ENCODE measurements at places on chromosomes 16 and 17.

GRCh38 chr17:48905987-48906515, 2.2 kb upstream of the UBE2Z start:
- no peak for DNase-seq

GRCh38 chr16:85633888-85634287, 20.8 kb downstream of the GSE1 start:
- no peak for DNase-seq

GRCh38 chr17:44187131-44187899, 543 bp downstream of the TMUB2 start:
- DNase-seq: no peak

GRCh38 chr16:383326-384051, 1.7 kb upstream of the PGAP6 start:
- no peak for DNase-seq

DNA sequence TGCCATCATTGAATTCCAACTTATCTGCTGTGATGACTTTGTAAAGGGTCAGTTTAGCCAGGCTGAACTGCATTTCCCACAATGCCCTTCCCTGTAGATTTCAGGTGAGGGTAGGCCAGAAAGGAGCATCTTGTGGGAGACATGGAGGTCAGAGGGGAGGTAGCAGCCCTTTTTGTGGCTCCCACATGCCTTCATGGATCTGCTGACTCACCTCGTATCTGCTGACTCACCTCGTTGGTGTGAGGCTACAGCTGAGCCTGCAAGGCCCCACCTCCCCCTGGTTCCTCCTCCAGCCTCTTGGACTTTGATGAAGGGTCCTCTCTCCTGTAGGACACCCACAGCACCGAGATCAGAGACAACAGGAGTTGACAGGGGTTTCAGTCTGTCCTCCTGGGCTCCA, 102.5 kb downstream of the SALL1 start:
- no peak for DNase-seq

DNA sequence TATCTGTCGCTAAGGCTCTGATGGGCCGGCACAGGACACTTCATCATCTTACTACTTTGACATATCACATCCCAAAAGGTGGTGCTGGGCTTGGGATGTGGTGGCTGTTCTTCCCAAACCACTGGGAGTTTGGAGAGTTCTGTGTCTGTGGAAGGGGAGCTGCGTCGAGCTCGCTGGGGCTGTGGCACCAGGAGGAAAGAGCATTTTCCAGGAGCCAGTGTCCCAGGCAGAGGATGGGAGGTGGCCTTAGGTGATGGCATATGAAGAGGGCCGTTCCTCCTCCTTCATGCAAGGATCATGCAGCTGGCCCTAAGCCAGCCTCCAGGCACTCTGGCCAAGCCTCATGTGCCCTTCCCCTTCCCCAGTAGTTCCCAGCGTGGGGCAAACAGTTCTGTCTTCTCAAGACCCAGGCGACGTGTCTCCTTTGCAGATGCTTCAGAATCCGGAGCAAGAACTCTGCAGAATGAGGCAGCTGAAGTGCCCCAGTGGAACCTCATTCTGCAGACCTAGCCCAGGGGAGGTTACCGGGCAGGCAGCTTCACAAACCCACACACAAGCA, 89.4 kb upstream of the TNRC6C start:
- DNase-seq: no peak

GRCh38 chr17:57557834-57558681, 187.0 kb downstream of the CCDC182 start:
- peak; percentile 94 for DNase-seq

GRCh38 chr17:7004398-7005253, 7.8 kb upstream of the RNASEK start:
- DNase-seq: peak; percentile 38

- DNase-seq: no peak
These were observed 158.9 kb downstream of the PCTP start for GRCh38 chr17:55909776-55910175.

DNA sequence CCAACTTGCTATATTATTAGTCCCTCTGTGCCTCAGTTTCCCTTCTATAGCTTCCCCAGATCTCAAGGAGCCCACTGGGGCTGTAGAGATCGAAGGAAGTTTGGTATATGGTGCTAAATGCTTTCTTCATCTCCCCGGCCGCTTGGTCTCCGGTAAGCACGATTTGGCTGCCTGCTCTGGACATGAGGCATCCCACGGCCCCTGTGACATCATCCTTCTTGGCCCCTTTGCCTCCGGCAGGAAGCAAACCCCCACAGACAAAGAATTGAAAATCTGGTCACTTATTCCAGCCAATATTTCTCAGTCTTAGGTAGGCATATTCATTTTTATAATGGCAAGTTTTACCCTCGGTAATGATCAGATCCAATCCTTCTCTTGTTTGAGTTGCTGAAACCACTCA, 65.8 kb downstream of the WSCD1 start:
- no peak for DNase-seq

DNA sequence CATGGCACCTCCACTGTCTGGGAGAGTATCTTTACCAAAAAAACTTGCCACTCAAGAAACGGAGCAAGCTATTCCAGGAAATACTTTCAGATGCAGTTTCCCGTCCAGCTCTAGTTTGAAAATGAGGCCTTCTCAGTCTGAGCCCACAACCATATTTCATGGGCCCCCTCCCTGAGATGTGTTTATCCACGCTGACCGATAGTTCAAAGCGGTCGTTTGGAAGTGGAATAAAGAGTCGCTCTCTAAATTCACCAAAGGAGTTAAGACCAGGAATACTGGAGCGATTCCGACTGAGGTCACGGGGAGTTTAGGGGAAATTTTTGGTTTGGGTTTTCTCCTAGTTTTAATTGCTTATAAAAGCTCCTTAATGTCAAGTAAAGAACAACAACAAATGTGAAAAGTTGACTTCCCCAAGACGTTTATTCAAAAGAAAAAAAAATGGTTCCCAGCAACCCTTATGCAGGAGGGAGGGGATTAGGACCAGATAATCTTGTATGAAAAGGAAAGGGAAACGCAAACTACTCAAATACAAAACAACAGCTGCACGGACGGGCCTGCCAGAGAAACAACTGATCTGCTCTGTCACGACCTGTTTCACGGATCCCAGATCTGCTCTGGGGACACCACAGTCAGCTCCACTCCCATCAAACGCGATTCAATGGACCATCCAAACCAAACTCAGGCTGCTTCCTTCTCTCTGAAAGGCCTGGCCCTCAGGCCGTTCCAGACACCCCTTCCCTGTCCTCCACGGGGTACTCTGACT, 77.1 kb downstream of the MRM3 start:
- DNase-seq: no peak

GRCh38 chr17:36459601-36460000, 26.9 kb upstream of the ZNHIT3 start:
- no peak for DNase-seq

- no peak for DNase-seq
These were observed 13.4 kb downstream of the UBALD1 start for GRCh38 chr16:4601036-4601863.

GRCh38 chr17:62832405-62832804, 24.3 kb upstream of the MARCHF10 start:
- no peak for DNase-seq

DNA sequence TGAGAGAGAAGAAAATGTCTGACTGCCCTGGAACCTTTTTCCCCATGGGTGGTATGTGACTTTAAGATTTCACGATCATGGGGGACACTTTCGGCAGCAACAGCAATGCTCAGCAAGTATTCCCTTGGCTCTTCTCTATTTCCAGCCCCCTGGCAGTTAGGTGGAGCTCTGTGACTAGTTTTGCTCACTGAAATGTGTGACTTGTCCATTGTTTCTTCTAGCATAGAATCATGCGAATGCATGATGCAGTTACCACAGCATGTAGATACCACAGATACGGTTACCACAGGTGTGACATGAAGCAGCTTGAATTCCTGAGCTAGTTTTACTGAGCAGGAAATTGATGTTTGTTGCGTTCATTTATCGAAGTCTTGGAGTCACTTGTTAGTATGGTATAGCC, 1034.5 kb upstream of the EEF2KMT start:
- DNase-seq: no peak

DNA sequence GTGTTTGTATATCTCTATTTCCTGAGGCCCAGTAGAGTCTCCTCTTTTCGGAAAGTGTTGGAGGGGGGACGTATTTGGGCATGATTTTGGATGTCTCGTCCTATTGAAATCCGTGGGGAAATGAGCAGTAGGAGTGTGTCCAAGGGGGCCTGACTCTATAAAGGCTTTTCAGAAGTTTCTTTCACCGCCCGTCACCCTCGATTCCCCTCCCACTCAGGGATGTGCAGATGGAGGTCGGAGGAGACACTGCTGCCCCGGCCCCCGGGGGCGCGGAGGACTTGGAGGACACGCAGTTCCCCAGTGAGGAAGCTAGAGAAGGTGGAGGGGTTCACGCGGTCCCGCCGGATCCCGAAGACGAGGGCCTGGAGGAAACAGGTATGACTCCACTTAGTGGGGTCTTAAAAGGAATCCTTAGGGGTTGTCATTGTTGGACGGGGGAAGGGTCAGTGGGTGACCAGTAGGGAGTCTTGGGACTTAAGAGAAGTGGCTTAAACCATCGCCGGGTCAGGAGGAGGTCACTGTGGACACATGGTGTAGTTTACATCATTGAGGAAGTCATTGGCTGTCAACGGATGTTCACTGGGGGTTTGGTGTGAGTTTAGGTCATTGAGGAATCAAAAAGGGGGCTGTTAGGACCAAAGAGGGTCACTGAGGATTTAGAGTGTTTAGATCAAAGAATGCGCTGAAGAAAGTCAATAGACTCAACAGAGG, 424 bp downstream of the MON1B start:
- no peak for DNase-seq

GRCh38 chr17:2694381-2695242, 17.0 kb downstream of the CLUH start:
- no peak for DNase-seq

DNA sequence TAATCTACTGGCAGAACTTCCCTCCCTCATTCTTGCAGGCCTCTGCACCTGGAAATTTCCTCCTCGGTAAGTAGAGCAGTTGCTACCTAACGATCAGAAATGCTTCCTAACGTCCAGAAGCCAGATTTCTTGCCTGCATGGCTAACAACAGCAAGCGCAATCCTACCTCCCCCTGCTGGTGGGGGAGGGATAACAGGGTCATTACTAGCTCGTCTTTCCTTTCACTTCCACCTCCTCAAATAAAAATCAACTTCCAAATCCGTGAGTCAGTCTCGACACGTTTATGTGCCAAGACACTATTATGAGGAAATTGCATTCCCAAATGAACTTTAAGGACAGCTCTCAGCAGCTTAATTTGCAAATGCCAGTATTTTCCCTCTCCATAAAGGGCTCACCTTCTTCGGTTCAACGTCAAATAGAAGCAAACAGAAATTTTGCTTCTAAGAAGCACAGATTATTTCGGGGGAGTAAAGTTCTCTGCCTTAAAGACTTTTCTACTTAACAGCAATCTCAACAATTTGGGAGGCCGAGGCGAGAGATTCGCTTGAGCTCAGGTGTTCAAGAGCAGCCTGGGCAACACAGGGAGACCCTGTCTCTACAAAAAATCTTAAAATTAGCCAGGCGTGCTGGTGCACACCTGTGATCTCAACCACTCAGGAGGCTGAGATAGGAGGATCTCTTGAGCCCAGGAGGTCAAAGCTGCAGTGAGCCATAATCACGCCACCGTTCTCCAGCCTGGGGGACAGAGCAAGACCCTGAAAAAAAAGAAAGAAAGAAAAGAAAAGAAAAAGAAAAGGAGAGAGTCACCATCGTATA, 188.6 kb upstream of the PSMD7 start:
- DNase-seq: peak; percentile 8

DNA sequence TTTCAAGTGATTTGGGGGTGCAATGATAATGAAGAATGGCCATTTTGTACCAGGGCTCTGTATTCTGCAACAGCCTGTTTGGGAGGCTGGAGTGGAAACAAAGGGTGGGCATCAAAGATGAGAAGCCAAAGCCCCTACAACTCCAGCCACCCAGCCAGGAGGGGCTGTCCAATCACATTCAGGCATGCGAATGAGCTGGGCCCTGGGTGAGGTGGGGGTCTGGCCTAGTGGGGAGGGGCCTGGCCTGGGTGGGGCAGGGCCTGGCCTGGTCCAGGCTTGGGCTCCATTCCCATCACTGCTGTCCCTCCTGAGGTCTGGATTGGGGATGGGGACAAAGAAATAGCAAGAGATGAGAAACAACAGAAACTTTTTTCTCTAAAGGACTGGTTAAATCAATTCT, 6.4 kb downstream of the AOC3 start:
- DNase-seq: no peak

GRCh38 chr16:48559462-48560211, 50.3 kb downstream of the N4BP1 start:
- no peak for DNase-seq

GRCh38 chr17:81556863-81557262, 4.7 kb upstream of the FAAP100 start:
- DNase-seq: no peak

DNA sequence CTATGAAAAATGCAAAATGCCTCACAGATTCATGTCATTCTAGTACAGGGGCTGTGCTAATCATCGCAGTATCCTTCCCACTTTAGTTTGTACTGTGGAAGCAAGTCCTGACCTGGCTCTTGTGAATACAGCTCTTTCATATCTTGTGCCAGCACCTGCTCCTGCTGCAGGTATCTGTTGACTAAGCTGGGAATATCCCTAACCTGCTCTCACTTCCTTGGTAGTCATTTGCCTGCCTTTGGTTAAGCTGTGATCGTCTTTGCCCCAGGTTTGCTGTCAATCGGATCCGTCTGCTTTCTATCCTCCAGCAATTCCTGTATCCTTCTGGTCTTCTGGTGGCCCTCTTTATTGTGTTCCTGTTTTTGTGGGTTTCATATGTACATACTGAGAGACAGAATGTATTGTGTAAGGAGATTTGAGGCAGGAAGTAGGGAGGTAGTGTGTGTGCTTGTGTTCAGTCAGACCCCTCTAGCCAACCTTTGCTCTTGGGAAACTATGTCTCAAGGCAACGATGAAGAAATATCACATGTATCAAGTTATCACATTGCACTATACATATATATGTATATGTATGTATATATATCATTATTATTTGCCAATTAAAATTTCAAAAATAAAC, 7.7 kb upstream of the GINS3 start:
- no peak for DNase-seq

DNA sequence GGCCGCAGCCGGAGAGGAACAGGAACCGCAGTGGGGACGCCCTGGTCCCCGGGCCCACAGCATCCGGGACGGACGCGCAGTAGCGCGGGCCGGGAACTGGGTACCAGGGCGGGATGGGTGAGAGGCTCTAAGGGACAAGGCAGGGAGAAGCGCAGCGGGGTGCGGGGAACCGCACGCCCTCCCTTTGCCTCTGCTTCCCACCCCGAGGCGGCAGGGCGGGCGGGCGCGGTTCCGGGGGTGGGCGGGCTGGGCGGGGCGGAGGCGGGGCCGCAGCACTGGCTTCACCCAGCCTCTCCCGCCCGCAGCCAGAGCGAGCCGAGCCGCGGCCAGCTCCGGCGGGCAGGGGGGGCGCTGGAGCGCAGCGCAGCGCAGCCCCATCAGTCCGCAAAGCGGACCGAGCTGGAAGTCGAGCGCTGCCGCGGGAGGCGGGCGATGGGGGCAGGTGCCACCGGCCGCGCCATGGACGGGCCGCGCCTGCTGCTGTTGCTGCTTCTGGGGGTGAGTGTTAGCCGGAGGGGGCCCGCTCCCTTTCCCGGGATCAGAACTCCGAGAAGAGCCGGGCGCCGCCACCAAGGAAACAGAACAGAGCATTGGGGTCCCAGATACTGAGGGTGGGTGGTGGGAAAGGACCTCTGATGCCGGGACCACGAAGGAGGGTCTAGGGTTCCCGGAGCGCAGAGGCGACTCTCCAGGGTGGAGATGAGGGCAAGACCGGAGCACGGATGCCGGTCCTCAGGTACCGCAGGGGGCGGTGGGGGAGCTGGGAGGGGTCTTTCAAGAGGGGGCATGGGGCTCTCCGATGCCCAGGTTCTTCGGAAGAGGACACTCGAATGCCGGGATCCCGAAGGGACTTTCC, at the start of gene NGFR:
NGFR (plus strand) TSS at position 308 of the 856 bp plus-strand sequence; CDS start at position 433, 125 bp downstream.
- no peak for DNase-seq
